NCI-H1092 (cell line): ENCODE measurements at places on chromosomes 2 and 18.

DNA sequence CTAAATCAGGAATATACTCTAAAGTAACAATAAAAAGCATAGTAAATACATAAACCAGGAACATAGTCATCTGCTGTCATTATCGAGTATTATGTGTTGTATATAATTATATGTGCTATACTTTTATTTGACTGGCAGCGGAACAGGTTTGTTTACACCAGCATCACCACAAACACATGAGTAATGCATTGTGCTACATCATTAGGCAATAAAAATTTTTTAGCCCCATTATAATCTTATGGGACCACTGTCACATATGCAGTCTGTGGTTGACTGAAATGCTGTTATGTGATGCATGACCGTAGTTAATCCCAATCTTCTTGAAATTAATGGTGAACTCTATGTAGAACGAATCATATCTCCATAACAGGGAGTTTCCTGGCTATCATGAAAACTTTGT is 136.7 kb upstream of the ZFP36L2 start:
- DNase-seq, result no peak

GRCh38 chr2:72999729-73000725 is 71.5 kb downstream of the SFXN5 start:
- no peak for DNase-seq

DNA sequence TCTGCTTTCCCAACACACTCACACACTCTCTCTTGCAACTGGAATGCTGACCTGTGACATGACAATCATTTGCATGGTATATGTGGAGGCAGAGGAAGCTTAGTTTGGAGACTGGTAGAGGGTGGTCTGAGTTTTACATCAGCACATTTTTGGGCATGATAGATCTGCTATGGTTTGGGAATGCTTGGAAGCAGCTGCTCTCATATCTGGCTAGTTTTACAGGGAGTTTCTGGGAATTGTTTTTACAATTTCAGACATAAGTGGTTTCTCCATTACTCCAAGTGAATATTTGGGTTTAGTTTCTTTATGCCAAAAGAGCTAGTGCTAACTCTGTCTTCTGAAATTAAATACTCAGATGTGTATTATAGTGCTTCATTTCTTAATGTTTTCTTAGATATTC is 977.6 kb downstream of the SUCLG1 start:
- no peak for DNase-seq

DNA sequence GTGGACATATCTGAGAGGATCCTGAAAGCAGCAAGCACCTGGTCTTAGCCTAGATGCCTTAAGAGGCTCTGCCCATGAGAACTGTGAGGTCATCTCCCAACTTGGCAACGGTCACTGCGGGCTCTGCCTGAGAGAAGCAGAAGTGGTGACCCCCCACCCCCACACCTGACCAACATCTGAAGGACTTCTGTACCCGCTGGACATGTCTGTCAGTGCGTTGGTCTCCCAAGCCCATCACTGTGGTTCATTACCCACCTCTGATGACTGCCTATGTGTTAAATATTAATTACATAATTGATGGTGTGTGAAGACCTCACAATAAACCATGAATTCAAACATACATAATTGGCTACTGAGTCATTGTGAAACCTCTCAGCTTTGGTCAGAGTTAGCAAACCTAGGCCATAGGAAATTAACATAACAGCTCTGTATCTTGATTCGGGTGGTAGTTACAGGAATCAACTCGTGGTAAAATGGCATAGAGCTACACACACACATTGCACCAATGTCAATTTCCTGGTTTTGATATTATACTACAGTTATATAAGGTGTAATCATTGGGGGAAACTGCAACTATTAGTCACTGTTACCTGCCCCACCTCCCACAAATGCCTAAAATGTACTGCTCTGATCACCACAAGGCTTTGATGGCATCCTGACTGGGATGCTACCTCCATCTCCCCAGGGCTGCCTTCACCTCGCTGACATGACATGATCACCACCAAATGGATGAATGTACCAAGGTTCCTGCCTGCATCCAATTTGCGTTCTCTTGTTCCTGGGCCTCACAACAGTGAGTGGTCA is 4.3 kb upstream of the GALNT1 start:
- DNase-seq, result no peak

DNA sequence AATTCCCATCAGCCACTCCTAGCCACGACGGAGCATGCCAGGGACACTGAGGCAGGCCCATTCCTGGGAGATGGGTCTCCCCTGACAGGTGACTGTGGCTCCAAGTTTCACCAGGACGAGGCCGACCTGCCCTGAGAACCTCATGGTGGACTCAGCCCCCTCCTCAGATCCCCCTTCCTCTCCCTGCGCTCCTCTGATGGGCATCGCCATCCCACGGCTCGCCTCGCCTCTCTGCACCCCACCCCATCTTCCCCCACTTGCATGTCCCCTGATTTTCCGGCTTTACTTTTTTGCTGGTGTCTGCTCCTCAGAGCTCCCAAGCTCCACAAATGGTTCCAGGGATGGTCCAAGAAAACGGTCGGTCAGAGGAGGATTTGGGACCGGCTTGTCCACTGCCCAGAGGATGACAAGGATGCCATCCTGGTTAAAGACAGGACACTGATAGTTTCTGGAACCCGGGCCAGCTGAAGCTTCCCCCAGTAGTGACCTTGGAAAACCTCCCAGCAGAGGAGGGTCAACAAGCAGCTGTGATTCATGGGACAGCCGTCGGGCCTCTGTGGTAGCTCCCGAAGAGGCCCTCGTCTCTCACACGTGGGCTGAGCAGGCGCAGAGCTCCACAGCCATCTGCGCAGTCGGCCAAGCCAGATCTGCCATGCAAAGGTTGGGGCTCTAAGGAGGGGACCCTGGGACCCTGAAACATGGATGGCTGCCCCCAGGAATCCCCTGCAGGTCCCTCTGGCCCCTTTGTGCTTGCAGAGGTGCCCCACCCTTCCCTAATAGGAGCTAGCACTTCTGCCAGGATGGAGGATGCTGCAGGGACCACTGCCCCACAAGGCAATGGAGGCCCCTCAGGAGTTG is 87.8 kb upstream of the SLC66A3 start:
- DNase-seq, result no peak

DNA sequence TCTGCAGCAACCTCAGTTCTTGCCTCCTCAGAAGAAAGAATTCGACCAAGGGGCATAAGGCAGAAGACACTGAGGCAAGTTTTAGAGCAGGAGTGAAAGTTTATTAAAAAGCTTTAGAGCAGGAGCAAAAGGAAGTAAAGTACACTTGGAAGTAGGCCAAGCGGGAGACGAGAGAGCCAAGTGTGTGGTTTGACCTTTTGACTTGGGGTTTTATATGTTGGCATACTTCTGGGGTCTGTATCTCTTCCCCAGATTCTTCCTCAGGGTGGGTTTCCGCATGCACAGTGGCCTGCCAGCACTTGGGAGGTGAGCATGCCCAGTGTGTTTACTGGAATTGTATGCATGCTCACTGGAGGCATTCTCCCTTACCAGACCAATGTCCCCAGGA is 59.3 kb upstream of the ANKRD44 start:
- no peak for DNase-seq

GRCh38 chr2:53802617-53803151 is 15.8 kb downstream of the ERLEC1 start:
- DNase-seq, result no peak

DNA sequence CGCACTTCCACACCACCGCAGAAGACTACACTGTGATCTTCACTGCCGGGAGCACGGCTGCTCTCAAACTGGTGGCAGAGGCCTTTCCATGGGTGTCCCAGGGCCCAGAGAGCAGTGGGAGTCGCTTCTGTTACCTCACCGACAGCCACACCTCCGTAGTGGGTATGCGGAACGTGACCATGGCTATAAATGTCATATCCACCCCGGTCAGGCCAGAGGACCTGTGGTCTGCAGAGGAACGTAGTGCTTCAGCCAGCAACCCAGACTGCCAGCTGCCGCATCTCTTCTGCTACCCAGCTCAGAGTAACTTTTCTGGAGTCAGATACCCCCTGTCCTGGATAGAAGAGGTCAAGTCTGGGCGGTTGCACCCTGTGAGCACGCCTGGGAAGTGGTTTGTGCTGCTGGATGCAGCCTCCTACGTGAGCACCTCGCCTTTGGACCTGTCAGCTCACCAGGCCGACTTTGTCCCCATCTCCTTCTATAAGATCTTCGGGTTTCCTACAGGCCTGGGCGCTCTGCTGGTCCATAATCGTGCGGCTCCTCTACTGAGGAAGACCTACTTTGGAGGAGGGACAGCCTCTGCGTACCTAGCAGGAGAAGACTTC is 12.5 kb downstream of the MOCOS start:
- DNase-seq, result no peak

GRCh38 chr2:239037559-239037910 is 189.7 kb downstream of the TWIST2 start:
- DNase-seq, result no peak

GRCh38 chr2:241035818-241036396 is 37.5 kb downstream of the SNED1 start:
- no peak for DNase-seq

DNA sequence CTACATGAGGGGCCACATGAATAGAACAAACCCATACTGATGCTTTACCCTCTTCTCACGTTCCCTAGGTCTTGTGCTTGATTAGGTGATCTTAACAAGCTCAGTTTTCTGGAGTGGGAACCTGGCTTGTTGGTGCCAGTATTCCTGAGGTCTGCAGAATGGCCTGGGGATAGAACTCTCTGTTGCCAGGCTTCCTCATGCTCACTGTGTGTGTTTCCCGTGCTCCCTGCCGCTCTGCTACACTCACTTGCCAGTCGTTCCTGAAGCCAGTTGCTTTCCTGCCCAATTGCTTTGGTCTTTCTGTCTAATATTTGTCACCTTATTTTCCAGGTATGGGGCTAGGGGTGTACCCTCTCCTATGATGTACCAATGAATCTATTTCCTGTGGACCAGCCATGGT is 2111.5 kb upstream of the PIK3C3 start:
- DNase-seq, result no peak

- no peak for DNase-seq
These were observed 102.0 kb downstream of the CPO start for GRCh38 chr2:207041279-207041678.
